ENCODE measurements at places on chromosomes 7 and 10.

GRCh38 chr7:104650991-104651640 lies 322.7 kb downstream of the LHFPL3 start:
- DNase-seq, result no peak

DNA sequence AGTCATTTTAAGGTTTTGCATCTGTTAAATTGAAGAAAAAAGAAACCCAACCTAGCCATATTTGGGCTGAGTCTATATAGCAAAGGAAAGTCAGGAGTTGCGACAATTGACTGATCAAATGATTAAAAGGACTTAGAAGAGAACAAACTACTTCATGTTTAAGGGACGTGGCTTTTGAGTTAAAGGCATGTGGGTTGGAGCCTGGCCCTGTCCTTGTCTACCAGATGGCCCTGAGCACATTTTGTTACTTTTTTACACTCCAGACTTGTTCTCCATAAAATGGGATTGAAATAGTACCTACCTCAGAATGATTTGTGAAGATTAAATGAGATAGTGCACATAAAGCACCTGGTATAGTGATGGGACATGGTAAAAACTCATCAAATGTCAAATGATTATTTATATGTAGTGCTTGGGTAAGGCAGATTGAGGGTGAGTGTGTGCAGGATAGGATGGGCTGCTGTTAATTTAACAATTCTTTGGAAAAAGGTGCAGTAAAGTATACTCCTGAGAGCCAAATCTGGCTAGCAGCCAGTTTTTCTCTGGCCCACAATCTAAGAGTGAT lies 168.3 kb downstream of the KIF20B start:
- DNase-seq, result no peak

- DNase-seq, result no peak
Observed at GRCh38 chr10:93435621-93436397, 46.3 kb downstream of the MYOF start.

DNA sequence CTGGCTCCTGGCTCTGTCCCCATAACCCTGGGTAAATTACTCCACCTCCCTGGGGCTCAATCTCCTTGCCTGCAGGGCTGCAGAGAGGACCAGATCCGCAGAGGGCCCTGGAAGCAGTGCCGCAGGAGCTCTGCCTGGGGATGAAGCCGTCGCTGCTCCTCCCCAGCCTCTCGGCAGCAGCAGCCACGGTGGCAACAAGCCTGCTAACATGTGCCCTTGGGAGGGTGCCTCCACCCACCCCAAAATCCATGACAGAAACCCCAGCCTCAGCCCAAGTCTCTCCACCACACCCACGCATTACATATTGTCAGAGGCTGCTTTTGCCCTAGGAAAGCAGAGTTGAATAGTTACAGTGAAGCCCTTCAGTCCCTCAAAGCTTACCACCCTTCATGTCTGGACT lies 486.4 kb upstream of the FOXK1 start:
- DNase-seq, result no peak

GRCh38 chr7:105863876-105864275 lies 12.5 kb downstream of the ATXN7L1 start:
- DNase-seq, result no peak

- no peak for DNase-seq
Observed at GRCh38 chr10:79103585-79103984, 34.8 kb downstream of the ZMIZ1 start.

GRCh38 chr7:63023182-63023787 lies 975.4 kb upstream of the ZNF722 start:
- no peak for DNase-seq

GRCh38 chr10:88070080-88070880 lies 206.9 kb downstream of the PTEN start:
- DNase-seq, result no peak

GRCh38 chr10:104638861-104639589 lies 2.1 kb upstream of the SORCS3 start:
- no peak for DNase-seq

- no peak for DNase-seq
Observed at GRCh38 chr7:106057962-106058927, 53.9 kb downstream of the SYPL1 start.

DNA sequence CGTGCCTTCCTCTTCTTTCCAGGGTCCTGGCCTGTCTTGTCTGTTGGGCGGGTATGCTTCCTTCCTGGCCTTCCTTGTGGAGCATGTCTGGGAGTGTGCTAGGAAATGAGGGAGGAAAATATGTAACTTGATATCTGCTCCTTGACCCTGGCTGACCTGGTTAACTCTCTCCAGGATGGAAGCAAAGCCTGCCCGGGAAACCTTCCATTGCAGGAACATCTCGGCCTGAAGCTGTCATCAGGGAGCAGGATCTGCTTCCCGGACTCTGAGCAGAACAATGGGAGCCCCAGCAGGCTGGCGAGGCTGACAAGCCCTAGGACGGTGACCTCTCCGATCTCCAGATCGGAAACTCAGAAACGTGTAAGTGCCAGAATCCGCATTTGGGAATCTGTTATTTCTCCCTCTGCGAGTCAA lies 340.3 kb downstream of the FRMD4A start:
- DNase-seq, result no peak

DNA sequence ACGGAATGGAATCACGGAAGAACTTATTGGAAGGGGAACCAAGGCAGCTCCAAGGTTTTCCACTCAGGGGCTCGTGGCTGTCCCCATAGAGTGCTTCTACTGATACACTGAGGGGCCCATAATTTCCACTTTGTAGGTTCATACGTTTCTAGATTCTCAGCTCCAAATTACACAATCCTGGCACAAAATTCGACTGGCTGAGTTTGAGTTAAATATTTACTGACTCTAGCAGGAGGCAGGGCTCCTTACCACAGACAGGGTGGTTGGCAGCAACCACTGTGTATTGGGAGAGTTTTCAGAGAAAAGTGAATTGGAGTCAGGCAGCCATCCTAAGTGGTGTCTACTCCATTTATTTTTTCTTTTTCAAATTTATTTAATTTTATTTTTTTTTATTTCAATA lies 55.4 kb upstream of the SEC61G start:
- no peak for DNase-seq

GRCh38 chr10:19728376-19728775 lies 87.9 kb upstream of the PLXDC2 start:
- DNase-seq, result no peak

DNA sequence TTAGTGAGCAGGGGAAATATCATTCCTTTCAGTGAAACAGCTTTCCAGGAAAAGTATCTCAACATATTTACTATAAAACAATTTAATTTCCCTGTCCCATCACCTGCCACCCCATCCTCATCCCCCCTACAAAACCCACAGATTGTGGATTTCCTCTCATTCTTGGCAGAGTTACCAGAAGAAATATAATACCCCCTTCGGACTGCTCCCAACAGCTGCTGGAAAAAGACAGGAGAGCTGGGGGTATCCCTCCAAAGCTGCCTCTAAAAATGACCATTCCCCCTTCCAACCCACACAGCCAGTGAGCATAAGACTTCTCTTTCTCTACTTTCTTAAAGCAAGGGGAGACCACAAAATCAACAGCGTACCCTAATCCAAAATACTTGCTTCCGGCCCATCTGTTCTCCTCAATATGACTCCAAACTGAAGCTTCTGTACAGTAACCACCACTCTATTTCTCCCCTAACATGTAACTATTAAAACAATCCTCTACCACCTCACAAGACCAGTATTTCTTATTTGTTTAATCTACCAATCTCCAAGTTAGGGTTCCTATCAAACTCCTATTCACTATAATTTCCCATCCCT lies 7.8 kb downstream of the FBXW4 start:
- no peak for DNase-seq

- DNase-seq, result no peak
Observed at GRCh38 chr7:11193131-11193867, 219.6 kb downstream of the PHF14 start.

Data from BJ (cell line).